Esophagus muscularis mucosa (tissue), 4 donors: ENCODE measurements at places on chromosomes 3 and 15.

DNA sequence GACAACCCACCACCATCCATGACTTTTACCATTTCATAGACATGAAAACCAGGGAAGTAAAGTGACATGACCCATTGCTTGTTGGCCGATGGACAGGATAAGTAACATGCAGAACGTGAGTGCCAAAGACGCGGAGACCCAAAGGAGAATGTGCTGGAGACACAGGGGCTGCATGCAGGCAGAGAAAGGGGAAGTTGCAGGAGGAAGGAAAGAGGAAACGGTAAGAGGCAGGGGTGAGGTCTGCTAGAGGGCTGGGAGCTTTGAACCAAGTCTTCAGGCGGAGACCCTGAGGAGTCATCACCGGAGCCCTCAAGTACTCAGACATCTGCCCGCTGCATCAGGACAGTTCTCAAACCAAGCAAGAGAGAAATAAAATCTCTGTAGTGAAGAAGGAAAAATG, 34.9 kb downstream of the MAGEF1 start:
- no peak overlapping the region for H3K4me3 ChIP-seq
- H3K27ac ChIP-seq = no peak overlapping the region
- DNase-seq = no peak
- no peaks in the 10 kb centered on the region for H3K27me3 ChIP-seq

DNA sequence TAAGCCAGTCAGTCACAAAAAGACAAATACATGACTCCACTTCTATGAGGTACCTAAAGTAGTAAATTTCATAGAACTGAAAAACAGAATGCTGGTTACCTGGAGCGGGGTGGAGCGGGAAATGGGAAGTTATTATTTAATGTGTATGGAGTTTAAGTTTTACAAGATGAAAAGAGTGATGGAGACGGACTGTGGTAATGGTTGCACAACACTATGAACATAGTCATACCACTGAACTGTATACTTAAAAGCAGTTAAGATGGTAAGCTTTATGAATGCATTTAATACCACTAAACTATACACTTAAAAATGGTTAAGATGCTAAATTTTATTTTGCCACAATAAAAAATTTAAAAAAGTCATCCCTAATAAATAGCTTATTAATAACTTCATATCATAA, 23.2 kb downstream of the SFMBT1 start:
- peak; percentile 39 for DNase-seq
- no peaks in the 10 kb centered on the region for H3K36me3 ChIP-seq
- H3K27ac ChIP-seq = no peak overlapping the region
- H3K4me1 ChIP-seq = no peaks in the 10 kb centered on the region
- no peaks in the 10 kb centered on the region for H3K27me3 ChIP-seq

DNA sequence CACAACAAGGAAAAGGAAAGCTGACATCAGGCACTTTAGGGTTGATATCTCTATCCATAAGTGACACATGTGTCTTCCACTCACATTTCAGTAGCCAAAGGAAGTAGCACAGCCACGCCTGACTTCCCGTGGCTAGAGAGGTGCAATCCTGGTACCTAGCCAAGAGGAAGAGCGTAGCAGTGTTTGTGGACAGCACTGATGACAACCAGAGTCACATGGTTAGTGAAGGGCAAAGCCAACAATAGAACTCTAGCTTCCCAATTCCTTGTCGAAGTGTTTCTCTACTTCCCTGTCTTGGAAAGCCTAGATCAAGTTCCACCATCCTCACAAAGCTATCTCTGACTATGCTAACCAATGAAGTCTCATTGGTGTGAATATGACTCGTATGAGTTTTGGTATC, 189.2 kb downstream of the RSL24D1 start:
- H3K27ac ChIP-seq = no peak overlapping the region
- no peak overlapping the region for H3K4me3 ChIP-seq
- H3K36me3 ChIP-seq = no peaks in the 10 kb centered on the region

DNA sequence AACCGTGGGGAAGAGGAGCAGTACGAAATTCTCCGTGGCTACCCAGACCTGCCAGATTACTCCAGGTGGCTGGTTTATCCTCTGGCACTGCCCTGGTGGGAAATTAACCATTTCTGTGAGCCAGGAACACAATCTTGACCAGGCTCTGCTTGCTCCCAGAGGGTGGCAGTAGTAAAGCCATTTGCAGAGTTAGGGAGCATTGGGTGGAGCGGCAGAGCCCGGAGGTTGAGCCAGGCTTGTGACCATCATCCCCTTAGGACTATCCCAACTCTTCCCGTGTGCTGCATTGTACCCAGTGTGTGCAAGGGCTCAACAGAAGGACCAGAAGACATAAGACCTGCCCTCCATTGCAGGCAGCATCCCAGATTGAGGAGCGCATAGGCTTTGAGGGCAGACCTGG, 5.3 kb downstream of the KNG1 start:
- H3K27ac ChIP-seq = no peak overlapping the region
- DNase-seq = peak; percentile 55
- no peaks in the 10 kb centered on the region for H3K36me3 ChIP-seq
- no peak overlapping the region for H3K4me3 ChIP-seq
- no peaks in the 10 kb centered on the region for H3K4me1 ChIP-seq
- no peaks in the 10 kb centered on the region for H3K27me3 ChIP-seq

GRCh38 chr3:31777092-31777491, 204.0 kb downstream of the OSBPL10 start:
- H3K36me3 ChIP-seq = no peaks in the 10 kb centered on the region
- no peaks in the 10 kb centered on the region for H3K27me3 ChIP-seq
- no peak overlapping the region for H3K27ac ChIP-seq
- DNase-seq = no peak
- no peak overlapping the region for H3K4me3 ChIP-seq

DNA sequence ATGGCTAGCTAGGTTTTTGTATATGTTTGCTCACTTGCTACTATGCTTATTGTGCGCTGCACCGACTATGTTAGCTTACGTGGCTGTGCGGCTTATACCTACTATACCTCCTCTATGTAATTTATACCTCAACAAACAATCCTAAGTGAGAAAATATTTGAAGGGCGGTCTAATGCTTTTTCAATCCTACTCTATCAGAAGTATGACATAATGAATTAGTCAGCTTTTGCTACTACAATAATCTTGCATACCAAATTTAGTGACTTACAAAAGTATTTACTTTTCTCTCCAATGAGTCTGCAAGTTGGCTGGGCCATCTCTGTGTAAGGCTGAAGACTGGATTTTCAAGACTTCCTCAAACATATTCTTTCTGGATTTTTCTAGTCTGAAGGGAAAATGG, 391.2 kb upstream of the NECTIN3 start:
- H3K27me3 ChIP-seq = no peaks in the 10 kb centered on the region
- H3K4me1 ChIP-seq = no peaks in the 10 kb centered on the region
- DNase-seq = no peak
- no peak overlapping the region for H3K4me3 ChIP-seq

- H3K36me3 ChIP-seq = no peaks in the 10 kb centered on the region
- H3K4me1 ChIP-seq = peaks cover 57% of the 10 kb centered on the region
- no peak for DNase-seq
- no peaks in the 10 kb centered on the region for H3K27me3 ChIP-seq
Observed at GRCh38 chr3:55489798-55490132, 2.7 kb upstream of the WNT5A start.

GRCh38 chr3:135992072-135992471, 26.5 kb downstream of the PPP2R3A start:
- no peak overlapping the region for H3K4me3 ChIP-seq
- no peaks in the 10 kb centered on the region for H3K27me3 ChIP-seq
- H3K4me1 ChIP-seq = peaks cover 29% of the 10 kb centered on the region
- H3K27ac ChIP-seq = peak overlapping the region; percentile 67
- no peaks in the 10 kb centered on the region for H3K36me3 ChIP-seq
- no peak for DNase-seq

GRCh38 chr3:110858549-110858948, 213.1 kb upstream of the NECTIN3 start:
- no peak for DNase-seq
- no peaks in the 10 kb centered on the region for H3K27me3 ChIP-seq
- no peaks in the 10 kb centered on the region for H3K4me1 ChIP-seq
- H3K27ac ChIP-seq = no peak overlapping the region
- no peak overlapping the region for H3K4me3 ChIP-seq

DNA sequence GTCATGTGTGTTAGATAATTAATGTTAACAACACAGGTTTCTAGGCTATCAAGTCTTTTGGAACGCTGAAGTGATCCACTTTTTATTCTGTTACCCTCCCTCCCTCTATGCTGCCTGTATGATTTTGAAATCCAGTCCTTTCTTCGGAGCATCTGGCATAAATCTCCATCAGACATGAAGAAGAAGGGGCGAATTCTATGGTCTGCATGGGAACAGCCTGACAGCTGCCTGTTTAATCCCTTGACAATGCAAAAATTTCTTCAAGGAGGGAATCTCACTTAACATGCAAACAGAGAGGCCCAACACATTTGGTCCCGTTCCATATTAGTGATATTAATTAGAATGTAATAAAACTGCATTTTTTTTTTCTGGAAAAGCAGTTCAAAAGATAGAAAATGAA, 145.2 kb downstream of the VGLL3 start:
- H3K4me3 ChIP-seq = no peak overlapping the region
- H3K36me3 ChIP-seq = no peaks in the 10 kb centered on the region
- no peak overlapping the region for H3K27ac ChIP-seq
- H3K27me3 ChIP-seq = no peaks in the 10 kb centered on the region
- H3K4me1 ChIP-seq = no peaks in the 10 kb centered on the region

DNA sequence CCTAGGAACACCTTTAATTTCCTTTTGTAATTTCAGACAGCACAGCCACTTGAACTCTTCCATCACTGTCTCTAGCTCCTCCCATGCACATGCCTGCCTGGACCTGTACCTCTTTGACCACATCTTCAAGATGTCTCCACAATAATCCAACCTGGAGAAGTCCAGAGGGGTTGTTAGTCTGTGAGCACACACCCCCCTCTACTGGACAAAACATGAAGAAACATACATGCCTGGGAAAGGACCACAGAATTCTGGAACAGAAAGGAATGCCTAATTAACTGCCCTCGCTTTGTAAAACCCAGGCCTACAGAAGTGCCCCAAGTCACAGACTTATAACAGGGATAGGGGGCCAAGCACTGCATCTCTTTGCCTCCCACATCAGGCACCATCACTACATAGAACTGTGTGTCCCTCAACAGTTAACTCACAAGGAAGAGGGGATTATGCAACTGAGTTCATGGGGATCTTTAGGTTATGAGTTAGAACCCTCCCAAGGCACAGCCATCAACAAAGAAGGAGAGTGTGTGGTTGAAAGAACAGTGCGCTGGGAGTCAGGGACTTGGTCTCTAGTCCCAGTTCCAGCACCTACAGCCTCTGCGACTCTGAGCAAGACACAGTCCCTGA, 61.7 kb downstream of the FMN1 start:
- no peak overlapping the region for H3K27ac ChIP-seq
- no peaks in the 10 kb centered on the region for H3K27me3 ChIP-seq
- peaks cover 13% of the 10 kb centered on the region for H3K4me1 ChIP-seq
- no peaks in the 10 kb centered on the region for H3K36me3 ChIP-seq

DNA sequence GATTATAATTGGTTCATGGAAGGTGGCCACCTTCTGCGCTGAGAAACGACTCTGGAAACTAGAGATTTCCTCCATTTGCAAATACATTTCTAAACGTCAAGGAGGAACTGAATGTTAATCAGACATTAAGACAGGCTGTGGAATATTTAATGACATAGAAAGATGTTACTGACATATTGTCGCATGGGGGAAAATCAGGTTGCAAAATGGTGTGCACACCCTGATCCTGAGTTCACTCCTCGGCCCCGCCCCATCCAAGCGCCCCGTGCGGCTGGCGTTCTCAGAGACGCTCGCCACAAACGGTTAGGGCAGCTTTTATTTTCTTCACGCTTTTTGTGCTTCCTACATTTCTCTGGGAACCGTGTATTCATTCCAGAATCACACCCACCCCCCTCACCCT, 10.7 kb downstream of the H1-8 start:
- DNase-seq = no peak
- no peak overlapping the region for H3K4me3 ChIP-seq
- no peaks in the 10 kb centered on the region for H3K27me3 ChIP-seq

DNA sequence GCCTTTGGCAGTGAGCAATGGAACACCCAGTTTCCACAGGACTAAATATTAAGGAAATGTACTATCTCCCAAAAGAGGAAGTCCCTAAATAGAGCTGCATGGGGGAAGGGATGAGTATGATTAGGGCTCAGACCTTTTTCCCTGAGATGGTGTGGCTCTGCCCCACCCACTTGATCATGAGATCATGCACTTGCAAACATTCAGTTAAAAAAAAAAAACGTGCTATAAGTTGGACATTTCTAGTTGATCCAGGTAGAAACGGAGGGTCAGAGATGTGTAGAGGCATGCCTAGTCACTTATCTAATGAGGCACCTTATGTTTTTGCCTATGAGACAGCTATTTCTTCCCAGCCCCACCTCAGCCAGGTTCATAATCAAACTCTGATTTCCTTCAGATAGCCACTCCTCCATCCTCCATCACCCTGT, 24.5 kb upstream of the SSR3 start:
- H3K27ac ChIP-seq = no peak overlapping the region
- no peak for DNase-seq
- no peaks in the 10 kb centered on the region for H3K4me1 ChIP-seq
- H3K4me3 ChIP-seq = no peak overlapping the region
- H3K27me3 ChIP-seq = no peaks in the 10 kb centered on the region
- H3K36me3 ChIP-seq = no peaks in the 10 kb centered on the region

DNA sequence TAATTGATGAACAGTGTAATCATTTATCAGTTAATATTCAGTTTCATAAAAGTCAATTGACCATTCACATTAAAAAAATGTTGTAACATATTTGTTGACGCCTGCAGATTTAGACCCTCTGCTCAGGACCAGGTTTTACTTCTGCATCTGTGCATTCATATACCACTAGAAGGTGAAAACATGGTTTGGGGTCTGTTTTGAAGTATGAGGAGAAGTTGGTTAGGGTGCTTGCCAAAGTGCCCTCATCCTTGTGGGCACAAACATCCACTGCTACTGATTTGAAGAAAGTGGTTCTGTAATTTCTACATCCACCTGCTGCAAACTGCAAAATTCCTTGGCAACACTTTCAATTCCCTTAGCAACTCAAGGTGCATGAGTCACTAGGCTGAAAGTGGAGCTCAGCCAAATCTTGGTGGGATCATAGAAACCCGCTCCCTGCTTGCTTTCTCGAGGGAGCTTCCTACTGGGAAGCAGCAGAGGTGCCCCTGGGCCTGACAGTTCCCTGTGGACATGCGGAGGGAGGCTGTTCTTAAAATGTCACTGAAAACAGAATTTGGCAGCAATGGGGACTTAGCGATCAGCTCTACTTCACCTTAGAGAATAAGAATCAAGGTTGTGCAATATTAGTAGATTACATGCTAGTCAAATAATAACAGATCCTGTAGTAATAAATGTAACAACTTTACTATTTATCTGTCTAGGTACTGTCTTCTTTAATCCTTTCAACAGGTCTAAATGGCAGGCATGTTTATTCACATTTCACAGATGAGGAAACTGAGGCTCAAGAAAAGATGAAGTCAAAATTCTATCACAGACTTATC, 301.0 kb upstream of the TBL1XR1 start:
- no peak overlapping the region for H3K27ac ChIP-seq
- no peak for DNase-seq
- peaks cover 7% of the 10 kb centered on the region for H3K4me1 ChIP-seq
- no peak overlapping the region for H3K4me3 ChIP-seq

GRCh38 chr3:183924543-183924942, 39.9 kb upstream of the PARL start:
- no peaks in the 10 kb centered on the region for H3K4me1 ChIP-seq
- no peaks in the 10 kb centered on the region for H3K27me3 ChIP-seq
- H3K36me3 ChIP-seq = peaks cover 99% of the 10 kb centered on the region
- H3K4me3 ChIP-seq = no peak overlapping the region
- H3K27ac ChIP-seq = no peak overlapping the region
- DNase-seq = no peak

- DNase-seq = peak; percentile 37
- H3K27me3 ChIP-seq = no peaks in the 10 kb centered on the region
- H3K4me3 ChIP-seq = no peak overlapping the region
- H3K4me1 ChIP-seq = peaks cover 2% of the 10 kb centered on the region
- H3K27ac ChIP-seq = peak overlapping the region; percentile 43
Observed at GRCh38 chr3:45807681-45808540, 11.6 kb upstream of the SLC6A20 start.
